HS-5 (cell line): ENCODE measurements at places on chromosomes 4 and X.

DNA sequence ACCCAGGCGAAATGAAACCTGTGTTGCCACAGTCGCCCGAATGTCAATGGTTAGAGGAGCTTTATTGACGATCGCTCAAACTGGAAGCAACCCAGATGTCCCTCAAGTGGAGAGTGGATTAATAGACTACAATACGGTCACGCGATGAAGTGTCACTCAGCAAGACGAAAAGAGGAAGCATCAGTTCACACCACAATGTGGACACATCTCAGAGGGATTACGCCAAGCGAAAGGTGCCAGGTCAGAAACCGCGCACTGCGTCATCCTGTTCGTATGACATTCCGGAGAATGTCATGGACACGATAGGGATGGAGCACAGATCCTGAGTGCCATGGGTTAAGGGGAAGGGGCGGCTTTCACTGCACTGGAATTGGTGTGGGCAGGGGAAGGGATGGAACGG, 111.7 kb downstream of the HMX1 start:
- no peak for DNase-seq

- DNase-seq: no peak
Observed at GRCh38 chrX:13078739-13079444, 34.5 kb upstream of the FAM9C start.

GRCh38 chr4:73740353-73740778, at the start of gene CXCL8:
Gene CXCL8, plus strand, starts transcription at chr4:73740569. Its CDS starts 90 bp downstream, at chr4:73740659.
- DNase-seq: peak; percentile 75

- no peak for DNase-seq
Observed at GRCh38 chr4:27662426-27662825, 801.8 kb downstream of the STIM2 start.

- no peak for DNase-seq
Observed at GRCh38 chr4:109735566-109736365, 5.9 kb upstream of the PLA2G12A start.

GRCh38 chr4:122548886-122549630, 71.8 kb downstream of the IL21 start:
- no peak for DNase-seq

- no peak for DNase-seq
Observed at GRCh38 chr4:8507624-8508023, 67.0 kb downstream of the TRMT44 start.

DNA sequence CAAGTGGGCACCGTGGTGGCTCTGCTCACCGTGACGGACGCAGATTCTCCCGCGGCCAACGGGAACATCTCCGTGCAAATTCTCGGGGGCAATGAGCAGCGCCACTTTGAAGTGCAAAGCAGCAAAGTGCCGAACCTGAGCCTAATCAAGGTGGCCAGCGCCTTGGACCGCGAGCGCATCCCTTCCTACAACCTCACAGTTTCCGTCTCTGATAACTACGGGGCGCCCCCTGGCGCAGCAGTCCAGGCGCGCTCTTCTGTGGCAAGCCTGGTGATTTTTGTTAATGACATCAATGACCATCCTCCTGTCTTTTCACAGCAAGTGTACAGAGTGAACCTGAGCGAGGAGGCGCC, 2.7 kb downstream of the FAT4 start:
- no peak for DNase-seq

DNA sequence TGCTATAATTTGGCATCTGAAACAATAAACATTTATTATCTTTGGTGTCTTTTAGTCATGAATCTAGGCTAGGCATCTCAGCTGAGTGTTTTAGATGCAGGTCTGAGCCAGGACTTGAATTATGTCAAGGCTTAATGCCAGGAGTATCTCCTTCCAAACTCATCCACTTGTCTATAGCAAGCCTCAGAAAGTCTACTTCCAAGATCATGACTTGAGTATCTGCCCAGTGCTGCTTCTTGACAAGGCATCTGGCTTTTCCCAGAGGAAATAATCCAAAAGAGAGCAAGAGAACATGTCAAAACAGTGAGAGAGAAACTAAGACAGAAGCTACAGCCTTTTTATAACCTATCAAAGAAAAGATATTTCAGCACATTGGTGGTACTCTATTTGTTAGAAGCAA, 1052.1 kb upstream of the PCDH10 start:
- no peak for DNase-seq

- DNase-seq: peak; percentile 60
Observed at GRCh38 chr4:25020236-25020635, 10.5 kb downstream of the LGI2 start.

- DNase-seq: no peak
Observed at GRCh38 chrX:145821898-145822571, 4.4 kb downstream of the SLITRK2 start.

DNA sequence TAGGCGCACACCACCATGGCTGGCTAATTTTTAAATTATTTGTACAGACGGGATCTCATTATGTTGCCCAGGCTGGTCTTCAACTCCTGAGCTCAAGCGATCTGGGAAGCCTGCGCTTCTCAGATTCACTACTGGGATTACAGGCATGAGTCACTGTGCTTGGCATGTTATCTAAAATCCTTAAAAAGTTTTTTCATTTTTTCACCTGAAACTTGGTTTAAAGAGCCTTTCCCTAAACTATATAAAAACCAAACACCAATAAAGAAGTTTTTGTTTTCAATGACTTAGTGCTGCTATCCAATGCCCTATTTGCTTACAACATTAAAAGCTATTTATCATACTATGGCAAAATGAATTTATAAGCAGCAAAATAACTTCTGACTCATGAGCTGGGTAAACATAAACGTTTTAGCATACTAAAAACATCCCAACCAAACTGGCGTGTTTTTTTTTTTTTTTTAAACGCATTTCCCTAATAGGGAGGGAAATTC, 127.8 kb downstream of the UBE2K start:
- no peak for DNase-seq

GRCh38 chr4:123556526-123556925, 159.9 kb downstream of the SPRY1 start:
- DNase-seq: no peak

GRCh38 chr4:12636191-12636590, 847.9 kb downstream of the RAB28 start:
- DNase-seq: no peak

DNA sequence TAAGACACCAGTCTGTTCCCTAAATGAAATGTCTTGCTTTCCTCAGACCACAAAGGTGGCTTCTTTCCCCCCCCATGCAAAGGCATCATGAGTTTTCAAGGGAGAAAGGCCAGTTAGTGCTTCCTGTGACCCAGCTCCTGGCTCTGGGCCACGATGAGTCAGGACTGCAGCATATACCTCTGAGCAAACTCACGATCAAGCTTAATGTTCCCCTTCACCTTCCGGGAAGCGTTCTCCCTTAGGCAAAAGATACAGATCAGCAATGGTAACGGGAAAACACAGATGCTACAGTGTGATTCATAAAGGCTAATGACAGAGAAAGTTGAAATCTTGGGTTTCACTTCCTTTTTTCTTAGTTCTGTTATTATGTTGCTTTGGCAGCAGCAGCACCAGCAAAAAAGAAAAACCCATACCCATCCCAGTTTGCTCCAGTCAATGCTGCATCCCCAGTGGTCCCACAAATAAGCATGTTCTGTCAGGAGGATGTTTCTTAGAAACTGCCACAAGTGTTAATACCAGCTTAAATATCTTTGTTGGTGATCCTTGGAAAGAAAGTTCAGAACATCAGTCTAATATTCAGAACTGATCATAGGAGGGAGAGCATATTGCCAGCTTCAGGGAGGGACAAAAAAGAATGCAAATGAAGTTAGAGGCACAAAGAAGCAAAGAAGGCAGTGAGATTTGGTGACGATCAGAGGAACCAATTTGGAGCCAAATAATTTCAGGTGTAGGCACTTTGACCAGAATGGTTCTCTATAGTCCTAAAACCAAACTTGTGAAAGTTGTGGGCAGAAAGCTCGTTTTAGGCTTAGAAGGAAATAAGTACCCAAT, 41.2 kb downstream of the LONRF3 start:
- DNase-seq: peak; percentile 72

GRCh38 chr4:67721770-67722597, 21.0 kb upstream of the UBA6 start:
- DNase-seq: peak; percentile 49
